Putamen (tissue), 1 donor: ENCODE measurements at places on chromosomes 6 and 20.
A peak's percentile ranks its signal among the peaks of the same experiment; 100 is the strongest.

- no peak for DNase-seq
Measured at GRCh38 chr6:3263096-3263495, 4.3 kb downstream of the PSMG4 start.

DNA sequence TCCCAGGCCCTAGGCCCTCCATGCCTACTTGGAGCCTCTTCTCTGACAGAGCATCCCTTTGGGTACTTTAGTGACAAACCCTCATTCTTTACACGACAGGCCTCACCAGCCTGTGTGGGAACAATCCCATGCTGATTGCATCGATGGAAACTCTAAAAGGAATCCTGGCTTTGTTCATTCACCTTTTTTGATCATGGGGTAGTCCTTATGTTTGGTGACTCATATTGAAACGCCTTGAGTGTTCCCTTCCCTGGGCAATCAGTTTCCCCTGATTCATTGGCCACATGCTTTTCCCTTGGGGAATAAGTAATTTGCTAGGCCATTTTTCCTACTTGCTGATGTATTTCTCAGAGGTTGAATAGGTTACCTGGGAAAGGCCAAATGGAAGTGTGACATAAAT is 14.7 kb upstream of the TNFAIP3 start:
- DNase-seq = no peak

- no peak for DNase-seq
Measured at GRCh38 chr6:38259736-38260135, 380.0 kb downstream of the BTBD9 start.

- DNase-seq = no peak
Measured at GRCh38 chr6:18279422-18279821, 15.1 kb upstream of the DEK start.

DNA sequence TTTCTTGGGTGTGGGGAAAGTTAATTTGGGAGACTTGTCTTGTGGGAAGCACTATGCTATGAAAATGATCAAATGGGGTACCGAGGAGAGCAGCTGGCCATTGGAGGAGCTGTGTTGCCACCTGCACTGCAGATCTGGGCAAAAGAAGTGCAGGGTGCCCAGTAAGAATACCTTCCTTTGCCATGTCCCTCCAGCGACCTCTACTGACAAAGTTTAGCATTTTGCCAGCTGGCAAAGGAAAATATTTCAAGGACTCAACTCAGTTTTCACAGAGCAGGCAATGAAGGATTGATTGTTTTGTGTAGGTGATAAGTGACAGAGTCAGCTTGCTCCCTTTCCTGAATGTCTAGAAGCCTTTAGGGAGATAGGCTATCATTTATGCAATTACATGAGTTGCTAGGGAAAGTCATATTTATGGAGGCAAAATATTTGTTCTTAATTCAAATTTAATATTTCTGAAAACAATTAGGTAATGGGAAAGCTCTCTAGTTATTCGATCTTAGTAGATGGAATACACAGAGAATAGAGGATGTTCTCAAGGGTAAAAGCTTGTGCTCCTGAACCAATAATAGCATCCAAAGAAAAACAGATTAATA is 118.4 kb downstream of the FARS2 start:
- DNase-seq = no peak

GRCh38 chr6:95169775-95170174 is 407.6 kb upstream of the MANEA start:
- no peak for DNase-seq

GRCh38 chr6:8674126-8674525 is 238.8 kb upstream of the SLC35B3 start:
- DNase-seq = no peak

DNA sequence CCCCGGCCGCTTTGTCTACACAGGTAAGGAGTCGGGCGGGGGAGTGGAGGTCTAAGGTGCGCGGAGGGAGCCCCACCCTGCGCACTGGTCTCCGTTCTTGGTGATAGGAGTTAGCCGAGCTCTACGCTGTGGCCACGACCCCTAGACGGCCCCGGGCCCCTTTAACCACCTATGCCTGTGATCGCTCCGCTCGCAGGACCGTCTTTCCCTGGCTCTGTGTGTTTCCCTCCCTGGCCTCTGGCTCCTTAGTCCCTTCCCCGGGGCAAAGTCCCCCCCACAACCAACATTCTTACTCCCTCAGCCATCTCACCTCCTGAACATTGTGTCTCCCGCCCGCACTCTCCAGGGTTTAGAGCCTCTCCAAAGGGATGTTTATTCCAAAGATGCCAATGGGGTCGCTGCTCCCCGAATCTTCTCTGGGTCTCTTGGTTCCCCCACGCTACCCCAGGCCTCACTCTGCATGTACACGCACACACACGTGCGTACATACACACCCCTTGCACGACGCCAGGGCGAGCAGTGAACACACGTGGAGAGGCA is 50.4 kb downstream of the CPXM1 start:
- no peak for DNase-seq

DNA sequence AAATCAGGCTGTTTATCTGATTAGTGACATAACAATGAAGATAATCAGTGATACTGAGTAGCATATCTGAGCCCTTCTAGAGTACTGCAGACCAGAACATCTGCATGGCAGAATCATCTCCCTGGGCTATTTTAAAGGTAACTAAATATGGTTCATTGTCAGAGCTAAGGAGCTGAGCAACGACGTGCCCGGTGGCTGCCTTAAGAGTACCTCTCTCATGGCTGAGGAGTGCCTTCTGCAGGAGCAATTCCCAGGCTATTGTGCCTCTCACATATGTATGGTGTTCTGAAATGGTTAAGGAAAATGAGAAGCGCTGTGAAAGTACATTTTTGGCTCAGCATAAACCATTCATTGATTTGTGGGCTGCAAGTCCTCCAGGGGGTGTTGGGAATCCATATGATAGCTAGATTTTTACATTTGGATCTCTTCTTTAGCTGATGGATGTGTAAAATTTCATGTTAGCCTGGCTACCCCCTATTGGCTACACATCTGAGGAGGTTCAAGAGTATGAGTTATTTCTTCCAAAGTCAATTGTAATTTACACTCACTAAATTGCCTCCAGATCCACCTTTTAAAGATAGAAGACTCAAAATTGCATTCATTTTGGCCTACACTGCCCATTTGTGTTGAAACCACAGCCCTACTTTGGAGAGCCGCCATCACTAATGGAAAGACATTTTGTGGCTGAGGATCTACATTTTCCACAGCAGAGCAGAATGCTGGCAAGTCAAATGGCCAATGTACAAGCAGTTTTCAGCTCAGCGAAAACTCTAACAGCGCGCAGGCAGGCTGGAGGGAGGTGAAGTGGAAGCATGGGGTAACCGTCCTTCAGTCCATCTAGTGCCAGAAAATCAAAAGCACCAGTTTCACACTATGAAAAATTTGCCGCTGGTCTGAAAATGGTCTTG is 198.0 kb downstream of the SIM1 start:
- no peak for DNase-seq

- no peak for DNase-seq
Measured at GRCh38 chr6:25287941-25288340, 8.8 kb downstream of the CARMIL1 start.

- no peak for DNase-seq
Measured at GRCh38 chr6:72863131-72863530, 241.3 kb downstream of the KCNQ5 start.

- no peak for DNase-seq
Measured at GRCh38 chr20:35981969-35982368, 13.6 kb downstream of the CNBD2 start.

GRCh38 chr20:55269913-55270312 is 735.4 kb downstream of the CBLN4 start:
- no peak for DNase-seq

GRCh38 chr6:71733970-71734899 is 152.1 kb upstream of the RIMS1 start:
- DNase-seq = no peak

- no peak for DNase-seq
Measured at GRCh38 chr20:40562031-40562430, 127.0 kb downstream of the MAFB start.

DNA sequence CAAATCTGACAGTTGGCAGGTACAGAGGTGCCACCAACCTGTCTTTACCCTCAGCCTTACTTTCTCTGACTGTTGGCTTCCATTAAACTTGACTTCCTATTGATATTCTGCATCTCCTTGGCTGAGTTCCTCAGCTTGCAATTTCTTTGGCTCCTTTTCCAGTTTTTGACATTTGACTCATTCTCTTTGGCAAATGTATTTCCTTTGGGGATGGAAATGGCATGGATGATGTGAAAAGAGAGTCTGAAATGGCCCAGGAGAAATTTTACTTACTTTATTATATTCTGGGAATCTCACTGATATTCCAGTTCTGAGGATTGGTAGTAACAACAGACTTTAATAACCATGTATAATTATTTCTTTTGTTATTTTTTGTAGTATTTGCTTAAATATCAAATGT is 255.2 kb downstream of the CD109 start:
- DNase-seq = no peak

GRCh38 chr6:139496654-139497344 is 122.4 kb upstream of the CITED2 start:
- DNase-seq = no peak

DNA sequence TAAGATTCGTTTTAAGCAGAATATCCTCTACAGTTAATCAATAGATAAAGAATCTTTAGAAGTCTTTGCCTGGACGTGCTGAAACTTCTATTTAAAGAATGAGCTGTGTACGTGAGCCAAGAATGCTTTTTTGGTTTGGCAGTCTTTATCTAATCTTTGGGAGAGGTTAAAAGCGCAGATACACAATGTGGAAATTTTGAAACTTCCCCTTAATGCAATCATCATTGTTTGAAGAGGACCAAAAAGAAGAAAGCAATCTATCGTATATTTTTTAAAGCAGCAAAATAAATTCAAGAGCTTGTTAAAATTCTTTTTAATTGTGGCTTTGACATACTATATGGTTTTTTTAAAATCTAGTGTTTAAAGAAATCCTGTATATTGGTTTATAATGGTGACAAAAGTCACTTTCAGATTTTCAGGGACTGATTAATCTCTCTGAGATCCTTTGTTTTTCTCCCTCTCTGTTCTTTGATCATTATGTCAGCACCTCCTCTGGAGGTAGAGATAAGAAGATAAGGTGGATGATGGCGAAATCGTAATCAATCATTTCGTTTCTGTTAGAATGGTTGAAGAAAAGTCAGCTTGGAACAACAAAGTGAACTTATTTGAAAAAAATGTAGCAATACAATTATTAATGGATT is 92.1 kb upstream of the FAM184A start:
- no peak for DNase-seq

DNA sequence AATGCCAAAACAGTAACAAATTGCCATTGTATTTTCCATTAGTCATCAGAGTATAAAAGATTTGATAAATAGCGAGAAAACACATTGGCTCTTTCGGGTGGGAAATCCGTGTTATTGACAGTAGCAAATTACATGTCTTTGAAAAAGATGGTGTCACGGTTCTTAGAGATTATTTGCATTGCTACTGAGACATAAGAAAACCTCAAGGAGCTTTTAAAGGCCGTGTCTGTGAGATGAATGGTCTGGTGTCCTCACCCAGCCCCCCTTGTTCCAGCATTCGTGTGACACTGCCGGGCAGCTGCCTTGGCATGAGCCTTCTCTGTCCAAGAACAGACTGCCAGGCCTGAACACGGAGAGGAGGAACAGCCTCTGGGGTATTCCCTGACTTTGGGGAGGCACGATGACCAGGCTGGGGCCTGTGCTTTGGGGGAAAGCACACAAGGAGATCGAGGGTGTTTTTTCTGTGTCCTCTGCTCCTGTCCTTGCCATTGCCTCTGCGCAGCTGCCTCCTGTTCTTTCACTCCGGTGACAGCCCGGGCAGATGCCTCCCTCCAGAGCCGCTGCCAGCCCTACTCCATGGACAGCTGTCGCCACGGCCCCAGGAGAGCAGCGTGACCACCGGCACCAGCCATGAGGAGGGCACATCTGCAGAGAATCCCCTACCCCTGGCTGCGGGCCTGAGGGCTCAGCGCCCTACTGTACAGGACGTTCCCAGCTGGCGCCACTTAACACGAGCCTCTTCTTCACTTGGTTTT is 167.7 kb upstream of the CDYL start:
- DNase-seq = peak; percentile 88

DNA sequence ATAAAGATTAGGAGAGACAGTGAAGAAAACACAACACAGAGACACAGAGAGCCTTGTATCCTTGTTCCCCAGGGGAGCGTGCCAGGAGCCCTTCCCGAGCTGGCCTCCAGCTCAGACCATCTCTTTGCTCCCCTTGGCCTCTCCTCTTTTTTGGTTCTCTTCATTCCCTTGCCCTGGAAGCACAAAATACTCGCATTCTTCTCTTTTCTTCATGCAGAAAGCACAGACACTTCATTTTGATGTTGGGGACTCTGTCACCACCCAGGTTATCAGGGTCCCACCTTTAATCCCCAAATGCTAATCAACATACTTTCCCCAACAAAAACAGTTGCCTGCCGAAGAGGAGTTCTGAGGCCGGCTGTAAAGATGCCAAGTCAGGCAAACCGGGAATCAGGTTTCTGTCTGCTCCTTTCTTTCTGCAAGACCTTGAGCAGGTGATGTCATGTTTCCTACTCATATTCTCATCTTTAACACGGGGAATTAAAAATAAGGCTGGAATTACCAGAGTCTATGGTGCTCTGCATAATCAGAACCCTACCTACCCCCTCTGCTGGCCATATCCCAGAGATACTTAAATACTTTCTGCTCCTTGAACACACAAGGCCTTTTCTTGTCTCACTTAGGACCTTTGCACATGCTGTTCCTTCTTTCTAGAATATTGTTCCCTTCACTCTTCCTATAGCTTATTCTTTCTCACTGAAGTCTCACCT is 21.7 kb downstream of the TGM6 start:
- DNase-seq = no peak

GRCh38 chr6:30184417-30185031 is 21.2 kb downstream of the TRIM15 start:
- DNase-seq = no peak

- no peak for DNase-seq
Measured at GRCh38 chr6:89873721-89874120, 20.5 kb upstream of the GJA10 start.

- no peak for DNase-seq
Measured at GRCh38 chr20:47501116-47501481, 588 bp upstream of the NCOA3 start.

DNA sequence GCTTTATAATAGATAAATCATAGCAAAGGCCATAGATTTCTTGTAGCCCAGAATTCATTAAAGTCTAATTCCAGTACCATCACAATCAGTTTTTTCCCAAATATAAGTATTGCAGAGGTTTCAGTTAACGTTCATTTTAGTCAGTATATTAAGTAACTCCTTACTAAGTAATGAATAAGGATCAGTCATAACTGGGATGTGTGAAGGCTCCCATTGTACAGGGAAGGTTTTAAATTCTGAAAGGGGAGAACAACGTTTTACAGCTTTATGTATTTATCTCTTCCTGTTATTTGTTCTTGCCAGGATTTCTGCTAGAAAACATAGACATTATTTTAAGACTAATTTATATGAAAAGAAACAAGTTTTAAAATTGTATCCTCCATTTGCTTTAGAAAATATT is 215.5 kb upstream of the LAMP5 start:
- DNase-seq = no peak

- no peak for DNase-seq
Measured at GRCh38 chr6:105821027-105821426, 265.1 kb upstream of the PRDM1 start.

DNA sequence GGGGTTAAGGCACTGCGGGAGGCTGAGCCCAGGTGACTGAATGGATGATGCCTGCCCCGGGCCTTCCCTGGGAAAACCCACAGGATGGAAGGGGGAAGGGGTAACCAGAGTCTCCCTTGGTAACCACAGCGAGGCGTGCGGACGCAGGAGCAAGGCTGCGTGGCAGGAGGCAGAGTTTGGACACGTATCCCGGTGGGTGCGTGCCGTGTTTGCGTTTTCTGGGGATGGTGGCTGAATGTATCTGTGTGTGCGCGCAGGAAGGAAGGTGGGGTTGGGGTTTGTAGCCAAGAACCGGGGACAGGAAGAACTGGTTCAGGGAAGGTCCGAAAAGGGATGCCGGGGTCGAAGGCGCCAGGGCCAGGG is 1.8 kb downstream of the MDGA1 start:
- no peak for DNase-seq

- no peak for DNase-seq
Measured at GRCh38 chr6:151837223-151837622, 29.7 kb downstream of the ESR1 start.
